Stimulated activated CD8-positive, alpha-beta memory T cell treated with anti-CD3 and anti-CD28 coated beads, Interleukin-4, amount 100 ng/mL, for 1 hour (primary cell): ENCODE measurements at places on chromosomes 11 and 22.

- DNase-seq: no peak
Measured at GRCh38 chr11:57085611-57086010, 96.1 kb upstream of the LRRC55 start.

DNA sequence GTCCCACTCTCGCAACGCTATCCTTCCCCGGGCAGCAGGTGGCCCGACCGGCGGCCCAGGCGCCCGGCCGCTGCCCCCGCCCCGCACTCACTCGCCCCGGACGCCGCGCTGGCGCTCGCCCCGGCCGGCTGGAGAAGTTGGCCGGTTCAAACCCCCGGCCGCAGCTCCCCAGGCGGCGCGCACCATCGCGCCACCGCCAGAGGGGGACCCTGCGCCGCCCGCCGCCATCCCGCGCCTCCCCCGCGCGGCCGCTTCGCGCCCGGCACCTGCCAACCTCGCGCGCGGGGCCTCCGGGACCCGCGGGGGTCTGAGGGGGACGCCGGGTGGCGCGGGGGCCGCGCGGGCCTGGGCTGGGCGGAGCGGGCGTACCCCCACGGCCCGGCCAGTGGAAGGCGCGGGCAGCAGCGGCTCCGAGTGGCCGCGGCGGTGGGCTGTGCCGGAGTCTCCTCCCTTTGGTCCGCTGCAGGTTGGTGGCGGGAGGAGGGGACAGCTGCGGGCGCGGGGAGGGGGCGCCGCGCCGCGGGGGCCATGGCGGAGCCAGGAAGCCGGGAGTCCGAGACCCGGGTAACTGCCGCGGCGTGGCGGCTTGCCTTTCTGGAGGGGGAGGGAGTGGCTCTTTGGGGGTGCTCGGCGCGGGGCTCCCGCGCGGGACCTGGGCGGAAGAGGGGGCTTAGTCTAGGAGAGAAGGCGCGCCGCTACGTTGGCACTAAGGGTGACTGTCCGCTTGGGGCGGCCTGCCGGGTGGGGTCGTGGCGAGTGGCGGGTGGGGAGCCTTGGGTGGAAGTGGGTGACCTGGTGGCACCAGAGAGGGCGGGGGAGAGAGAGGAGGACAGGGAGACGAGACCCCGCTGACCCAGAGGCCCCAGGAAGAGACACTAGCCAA is at the start of the genes MPST and TST:
Gene MPST, plus strand, starts transcription at position 434 of the 883 bp plus-strand sequence. Its CDS starts 95 bp downstream, at position 529.
Gene TST, minus strand, starts transcription at position 139 of the 883 bp plus-strand sequence. CDS start 715 bp downstream, outside the sequence.
- DNase-seq: no peak

GRCh38 chr11:121132211-121132976 is 31.4 kb downstream of the TECTA start:
- DNase-seq: no peak

- no peak for DNase-seq
Measured at GRCh38 chr11:105609341-105609781, 512 bp upstream of the GRIA4 start.

DNA sequence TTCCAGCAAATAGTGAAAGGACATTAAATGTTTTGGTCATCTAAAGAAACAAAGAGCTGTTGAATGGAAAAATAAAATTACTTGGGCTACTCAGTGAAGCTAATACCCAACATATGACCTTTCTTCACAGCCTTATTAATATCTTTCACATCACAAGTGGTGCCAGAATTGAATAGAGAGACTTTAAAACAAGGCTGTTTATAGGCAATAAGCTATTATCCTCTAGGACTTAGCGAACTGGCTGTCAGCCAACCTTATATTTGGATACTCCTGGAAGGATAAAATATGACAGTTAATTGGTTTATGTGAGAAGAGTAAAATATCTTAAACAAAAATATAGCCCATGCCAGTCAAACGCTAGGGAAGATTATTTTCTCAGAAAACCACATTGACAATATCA is 225.5 kb upstream of the BLID start:
- no peak for DNase-seq
